ENCODE measurements at places on chromosomes 3 and 15.

- DNase-seq: no peak
These were observed 77.8 kb upstream of the FAM98B start for GRCh38 chr15:38376081-38376480.

DNA sequence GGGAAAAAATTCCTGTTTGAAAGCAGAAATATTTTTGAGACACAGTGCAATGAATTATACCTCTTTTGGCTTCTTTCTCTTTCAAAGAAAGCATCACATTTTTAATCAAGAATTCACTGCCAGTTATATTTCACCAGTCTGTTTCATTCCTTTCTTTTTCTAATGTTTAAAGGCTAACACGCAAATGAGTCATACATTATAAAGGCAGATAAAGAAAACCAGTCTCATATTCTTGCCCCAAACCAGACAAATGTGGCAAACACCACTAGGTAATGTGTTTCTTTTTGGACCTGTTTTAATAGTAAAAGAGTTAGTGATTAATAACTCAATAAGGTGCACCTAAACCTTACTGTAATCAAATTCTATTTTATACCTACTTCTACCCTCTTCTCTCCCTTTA, 83.8 kb downstream of the PLOD2 start:
- DNase-seq: peak; percentile 41

DNA sequence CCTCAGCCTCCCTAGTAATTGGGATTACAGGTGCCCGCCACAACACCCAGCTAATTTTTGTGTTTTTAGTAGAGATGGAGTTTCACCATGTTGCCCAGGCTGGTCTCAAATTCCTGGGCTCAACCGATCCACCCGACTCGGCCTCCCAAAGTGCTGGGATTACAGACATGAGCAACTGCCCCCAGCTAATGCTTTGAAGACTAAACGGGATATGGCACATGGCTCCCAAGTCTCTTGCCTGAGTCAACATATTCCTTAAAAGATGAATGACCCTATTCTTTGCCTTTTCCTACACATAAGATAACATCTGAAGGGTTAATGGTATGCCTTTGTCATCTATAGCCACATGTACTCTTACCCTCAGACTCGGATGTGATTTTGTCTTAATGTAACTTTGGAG, 38.4 kb upstream of the NEDD4 start:
- no peak for DNase-seq

DNA sequence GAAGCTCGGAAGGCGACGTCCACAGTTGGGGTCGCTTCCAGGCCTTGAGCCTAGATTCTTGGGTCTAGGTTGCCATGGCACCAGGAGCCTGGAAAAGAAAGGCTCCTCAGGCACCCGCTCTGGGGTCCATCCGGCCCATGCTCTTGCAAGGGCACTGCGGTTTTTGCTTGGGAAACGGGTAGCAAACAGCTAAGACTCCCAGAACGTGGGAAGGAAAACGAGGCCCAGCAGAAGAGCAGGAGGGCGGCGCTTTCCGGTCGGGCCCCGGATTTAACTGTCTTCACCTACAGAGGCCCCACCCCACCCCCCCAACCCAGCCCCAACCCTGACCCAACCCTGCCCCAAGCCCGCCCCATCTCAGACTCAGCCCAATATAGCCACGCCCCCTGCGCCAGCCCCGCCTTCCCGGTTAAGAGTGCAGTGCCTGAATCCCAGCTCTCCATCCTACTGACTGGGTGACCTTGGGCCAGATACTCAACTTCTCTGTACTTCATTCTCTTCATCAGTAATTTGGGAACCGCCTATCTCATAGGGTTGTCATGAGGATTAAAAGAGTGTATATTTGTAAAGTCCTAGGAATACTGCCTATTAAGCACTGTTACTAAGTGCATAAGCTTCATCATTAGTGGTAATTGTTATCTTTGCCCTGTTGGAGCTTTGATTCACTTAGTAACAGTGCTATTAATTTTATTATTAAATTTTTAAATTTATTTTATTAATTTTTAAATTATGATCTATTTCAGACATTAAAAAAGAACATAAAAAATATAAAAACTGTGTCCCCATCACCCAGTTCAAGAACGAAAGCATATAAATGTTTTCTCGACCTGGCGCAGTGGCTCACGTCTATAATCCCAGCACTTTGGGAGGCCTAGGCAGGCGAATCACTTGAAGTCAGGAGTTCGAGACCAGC, 28.4 kb upstream of the SMAD6 start:
- DNase-seq: peak; percentile 41

GRCh38 chr15:44471885-44472455, 44.5 kb downstream of the CTDSPL2 start:
- no peak for DNase-seq

DNA sequence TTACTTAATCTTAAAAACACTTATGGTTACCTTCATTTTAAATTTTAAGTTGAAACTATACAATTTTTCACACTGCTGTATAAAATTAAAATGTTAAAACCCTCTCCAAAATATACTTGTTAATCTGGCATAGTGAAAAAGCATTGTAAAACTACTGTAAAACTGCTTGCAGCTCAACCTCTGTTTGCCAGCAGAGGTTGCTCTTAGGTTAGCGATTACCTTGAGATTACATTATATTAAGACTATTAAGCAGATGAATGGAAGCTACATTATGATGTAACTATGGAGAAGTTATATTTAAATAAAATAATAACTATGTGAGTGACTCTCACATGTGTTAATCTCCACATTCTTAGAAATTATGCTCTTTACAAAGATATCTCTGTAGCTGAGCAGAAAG, 143.6 kb upstream of the SLITRK3 start:
- DNase-seq: peak; percentile 11

DNA sequence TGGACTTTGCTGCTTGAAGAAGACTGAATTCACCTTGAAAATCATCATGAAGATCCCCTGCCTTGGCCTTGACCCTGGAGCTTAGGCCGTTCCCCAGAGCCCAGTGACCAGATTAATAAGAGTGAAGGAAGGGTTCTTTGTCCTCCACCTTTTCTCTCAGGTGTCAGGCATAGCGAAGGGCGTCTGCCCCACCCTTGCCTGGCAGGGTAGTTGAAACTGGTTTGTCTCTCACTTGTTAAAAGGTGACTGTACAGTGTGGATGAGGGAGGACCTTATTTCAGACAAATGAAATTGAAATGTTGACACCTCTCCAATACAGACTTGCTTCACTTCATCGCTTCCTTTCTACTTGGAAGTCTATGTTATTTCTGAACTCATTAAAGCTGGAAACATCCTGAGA, 223.7 kb upstream of the BHLHE40 start:
- DNase-seq: no peak

DNA sequence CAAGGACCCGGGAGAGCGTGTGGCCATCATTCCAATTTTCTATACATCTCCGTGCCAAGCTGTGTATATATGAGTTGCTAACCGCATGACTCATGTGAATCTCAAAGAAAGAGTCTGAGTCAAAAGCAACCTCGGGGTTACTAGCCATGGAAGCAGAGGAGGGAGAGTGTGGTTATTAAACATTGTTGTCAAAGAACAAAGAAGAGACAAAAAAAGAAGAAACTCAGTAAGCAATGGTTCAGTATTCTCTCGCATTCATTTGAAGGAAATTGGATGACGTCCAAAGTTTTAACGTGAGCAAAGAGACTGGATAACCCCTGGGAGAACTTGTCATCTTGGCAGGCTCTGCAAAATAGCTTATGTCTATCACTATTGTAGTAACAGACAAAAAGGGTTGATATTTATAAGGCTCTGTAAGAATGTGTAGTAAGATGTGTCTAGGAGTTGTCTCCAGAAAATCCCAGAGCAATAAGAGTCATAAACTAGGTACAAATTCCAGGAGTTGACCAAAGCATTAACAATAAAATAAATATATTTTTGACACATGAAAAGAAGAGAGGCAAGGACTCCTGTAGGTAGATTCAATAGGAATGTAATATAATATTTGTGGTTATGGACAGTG, 52.8 kb upstream of the GRM7 start:
- peak; percentile 73 for DNase-seq

Measured in astrocyte of the hippocampus (primary cell).